ENCODE measurements at places on chromosomes 4 and X. TPM values are rescaled to one million over a fixed set of nuclear protein-coding genes. Genes with fewer than 3 reads are reported as not detected.
A peak's percentile ranks its signal among the peaks of the same experiment; 100 is the strongest.

GRCh38 chr4:127856813-127857447 is 23.8 kb upstream of the PLK4 start:
- no peak overlapping the region for H3K4me3 ChIP-seq
- DNase-seq: no peak
- no peaks in the 10 kb centered on the region for H3K36me3 ChIP-seq
- H3K27me3 ChIP-seq: no peaks in the 10 kb centered on the region
- no peak overlapping the region for H3K27ac ChIP-seq

DNA sequence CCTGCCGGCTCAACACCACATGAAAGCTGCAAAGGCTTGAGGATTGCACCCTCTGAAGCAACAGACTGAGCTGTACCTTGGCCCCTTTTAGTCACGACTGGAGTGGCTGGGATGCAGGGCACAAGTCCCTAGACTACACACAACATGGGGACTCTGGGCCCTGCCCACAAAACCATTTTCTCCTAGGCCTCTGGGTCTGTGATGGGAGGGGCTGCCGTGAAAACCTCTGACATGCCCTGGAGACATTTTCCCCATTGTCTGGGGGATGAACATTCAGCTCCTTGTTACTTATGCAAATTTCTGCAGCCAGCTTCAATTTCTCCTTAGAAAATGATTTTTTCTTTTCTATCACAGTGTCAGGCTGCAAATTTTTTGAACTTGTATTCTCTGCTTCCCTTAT is 123.5 kb upstream of the SMARCAD1 start:
- no peak overlapping the region for H3K4me3 ChIP-seq
- DNase-seq: no peak
- no peaks in the 10 kb centered on the region for H3K36me3 ChIP-seq
- H3K27me3 ChIP-seq: no peaks in the 10 kb centered on the region

DNA sequence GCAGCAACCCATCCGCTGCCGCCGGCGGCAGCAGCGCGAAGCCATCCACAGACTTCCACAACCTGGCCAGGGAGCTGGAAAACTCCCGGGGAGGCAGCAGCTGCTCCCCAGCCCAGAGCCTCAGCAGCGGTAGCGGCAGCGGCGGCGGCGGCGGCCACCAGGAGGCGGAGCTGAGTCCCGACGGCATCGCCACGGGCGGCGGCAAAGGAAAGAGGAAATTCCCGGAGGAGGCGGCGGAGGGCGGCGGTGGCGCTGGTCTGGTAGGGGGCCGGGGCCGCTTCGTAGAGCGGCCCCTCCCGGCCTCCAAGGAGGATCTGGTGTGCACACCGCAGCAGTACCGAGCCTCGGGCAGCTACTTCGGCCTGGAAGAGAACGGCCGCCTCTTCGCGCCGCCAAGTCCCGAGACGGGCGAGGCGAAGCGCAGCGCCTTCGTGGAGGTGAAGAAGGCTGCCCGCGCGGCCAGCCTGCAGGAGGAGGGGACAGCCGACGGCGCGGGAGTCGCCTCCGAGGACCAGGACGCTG is 4.9 kb downstream of the PRDM8 start:
- H3K4me3 ChIP-seq: peak overlapping the region; percentile 58
- peaks cover 30% of the 10 kb centered on the region for H3K27me3 ChIP-seq

- H3K4me1 ChIP-seq: no peaks in the 10 kb centered on the region
- H3K27ac ChIP-seq: no peak overlapping the region
- H3K36me3 ChIP-seq: no peaks in the 10 kb centered on the region
These were observed 625 bp downstream of the RTL9 start for GRCh38 chrX:110359273-110359672.

DNA sequence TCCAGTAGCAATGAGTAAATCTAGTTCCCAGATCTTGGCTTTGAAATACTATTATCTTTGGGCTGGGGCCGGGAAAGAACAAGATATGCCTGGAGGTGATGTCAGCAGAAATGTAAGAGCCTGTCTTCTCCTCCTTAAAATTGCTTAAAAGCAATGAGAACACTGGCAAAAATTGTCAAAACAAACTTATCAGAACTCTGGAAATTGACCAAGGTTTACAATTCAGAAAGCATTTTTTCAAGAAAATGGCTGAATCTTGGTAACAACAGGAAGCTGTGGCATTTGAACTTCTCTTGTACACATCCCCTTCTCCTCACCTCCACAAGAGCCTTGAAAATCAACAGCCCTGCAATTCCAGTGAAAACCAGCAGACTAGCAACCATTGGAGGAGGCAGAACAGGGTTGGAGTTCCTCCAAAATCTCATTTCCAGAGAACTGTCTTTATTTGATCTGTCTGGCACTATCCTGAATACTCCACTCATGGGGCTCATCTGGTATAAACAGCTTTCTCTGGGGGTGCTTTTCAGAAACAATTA is 13.5 kb downstream of the TIMP1 start:
- peak overlapping the region; percentile 19 for H3K27ac ChIP-seq
- DNase-seq: no peak
- H3K36me3 ChIP-seq: no peaks in the 10 kb centered on the region
- no peak overlapping the region for H3K4me3 ChIP-seq
- H3K4me1 ChIP-seq: no peaks in the 10 kb centered on the region

DNA sequence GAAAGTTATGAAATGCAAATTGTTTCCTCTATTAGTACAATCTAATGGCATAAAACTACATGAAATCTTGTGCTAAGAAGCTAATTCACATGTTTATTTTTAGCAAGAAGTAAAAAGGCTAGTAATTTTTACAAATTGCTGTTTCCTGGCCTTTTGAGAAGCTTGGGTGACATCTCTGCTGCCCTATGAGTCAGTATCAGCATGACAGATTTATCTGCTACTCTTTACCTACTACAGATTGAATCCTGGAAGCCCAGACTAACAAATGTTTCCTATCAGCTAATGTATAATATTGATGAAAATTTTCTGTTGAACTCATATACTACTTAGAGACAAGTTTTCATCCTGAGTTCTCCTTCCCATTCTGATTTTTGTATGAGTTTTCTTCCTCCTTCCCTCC is 232.4 kb downstream of the DCTD start:
- H3K4me3 ChIP-seq: no peak overlapping the region
- H3K36me3 ChIP-seq: no peaks in the 10 kb centered on the region
- no peak overlapping the region for H3K27ac ChIP-seq
- DNase-seq: no peak

DNA sequence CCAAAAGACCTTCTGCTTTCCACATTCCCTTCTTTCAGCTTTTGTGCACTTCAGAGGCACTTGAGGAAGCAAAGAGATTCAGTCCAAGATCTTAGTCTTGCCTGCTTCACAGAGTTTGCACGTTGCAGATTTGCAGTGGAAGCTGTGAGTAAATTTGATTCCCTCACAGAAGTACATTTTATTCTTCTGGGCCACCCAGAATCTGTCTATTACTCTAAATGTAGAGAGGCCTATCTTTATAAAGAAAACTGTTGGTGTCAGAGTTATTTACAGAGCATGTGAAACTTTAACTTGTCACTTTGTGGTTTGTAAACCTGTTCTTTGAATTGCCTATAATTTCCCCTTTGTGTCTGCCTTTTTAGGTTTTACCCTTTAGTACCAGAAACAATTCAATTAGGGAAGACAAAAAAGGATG is 15.5 kb downstream of the SPRY1 start:
- no peaks in the 10 kb centered on the region for H3K36me3 ChIP-seq
- peaks cover 15% of the 10 kb centered on the region for H3K4me1 ChIP-seq
- H3K4me3 ChIP-seq: no peak overlapping the region

DNA sequence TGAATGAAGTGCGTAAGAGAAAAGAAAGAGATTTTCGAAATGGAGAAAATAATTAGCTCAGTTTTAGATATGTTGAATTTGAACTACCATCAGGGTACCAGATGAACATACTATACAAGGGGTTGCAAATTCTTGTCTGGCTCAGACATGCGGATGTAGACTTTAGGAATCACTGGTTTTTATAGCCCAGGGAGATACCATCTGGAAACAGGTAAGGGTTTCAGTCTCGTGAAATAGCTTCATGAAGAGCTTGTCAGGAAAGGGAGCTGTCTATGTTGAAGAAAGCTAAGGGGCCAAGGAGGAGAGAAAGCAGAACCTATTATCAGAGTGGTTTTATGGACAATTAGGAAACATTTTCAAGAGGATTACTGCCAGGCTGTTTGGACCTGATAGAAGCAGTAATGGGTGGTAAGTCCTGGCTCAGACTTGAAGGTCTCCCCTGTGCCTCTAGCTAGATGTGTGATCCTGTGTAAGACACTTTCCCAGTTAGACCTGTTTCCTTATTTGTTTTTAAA is 6.7 kb downstream of the RAB9A start:
- no peak for DNase-seq
- H3K36me3 ChIP-seq: no peaks in the 10 kb centered on the region
- no peak overlapping the region for H3K4me3 ChIP-seq
- H3K4me1 ChIP-seq: peaks cover 71% of the 10 kb centered on the region
- no peak overlapping the region for H3K27ac ChIP-seq
- no peaks in the 10 kb centered on the region for H3K27me3 ChIP-seq

CT45A10 gene
- not detected for total RNA-seq

ZNF711 gene
- 1.1 TPM for total RNA-seq

ZIC3 gene
- total RNA-seq: not detected

CCKAR gene
- not detected for total RNA-seq

APBB2 gene
- total RNA-seq: 22.3 TPM

TLR10 gene
- total RNA-seq: not detected
